ENCODE measurements at places on chromosomes 6 and 20. TPM values are rescaled to one million over a fixed set of nuclear protein-coding genes. Genes with fewer than 3 reads are reported as not detected.
A peak's percentile ranks its signal among the peaks of the same experiment; 100 is the strongest.

DNA sequence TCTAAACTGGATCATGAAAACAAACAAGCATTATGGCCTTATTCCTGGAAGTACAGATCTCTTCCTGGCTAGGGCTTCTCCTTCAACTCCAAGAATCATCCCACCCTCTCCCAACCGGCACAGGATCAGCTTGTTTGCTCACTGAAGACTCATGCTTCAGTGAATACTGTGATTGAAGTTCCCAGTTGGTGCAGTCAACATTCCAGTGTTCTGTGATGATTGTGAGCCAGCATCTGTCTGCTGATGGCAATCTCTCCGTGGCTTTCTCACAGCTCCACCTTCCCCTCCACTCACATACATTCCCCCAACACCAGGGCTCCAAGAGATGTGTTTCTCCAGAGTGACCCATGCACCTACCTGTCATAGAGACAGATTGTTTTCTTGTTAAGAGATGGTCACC, 421.3 kb upstream of the BTBD3 start:
- DNase-seq = no peak

GRCh38 chr6:62976566-62976965, 234.7 kb upstream of the FKBP1C start:
- no peak for DNase-seq

- DNase-seq = no peak
Observed at GRCh38 chr6:110714143-110714542, 101.1 kb downstream of the CDK19 start.

DNA sequence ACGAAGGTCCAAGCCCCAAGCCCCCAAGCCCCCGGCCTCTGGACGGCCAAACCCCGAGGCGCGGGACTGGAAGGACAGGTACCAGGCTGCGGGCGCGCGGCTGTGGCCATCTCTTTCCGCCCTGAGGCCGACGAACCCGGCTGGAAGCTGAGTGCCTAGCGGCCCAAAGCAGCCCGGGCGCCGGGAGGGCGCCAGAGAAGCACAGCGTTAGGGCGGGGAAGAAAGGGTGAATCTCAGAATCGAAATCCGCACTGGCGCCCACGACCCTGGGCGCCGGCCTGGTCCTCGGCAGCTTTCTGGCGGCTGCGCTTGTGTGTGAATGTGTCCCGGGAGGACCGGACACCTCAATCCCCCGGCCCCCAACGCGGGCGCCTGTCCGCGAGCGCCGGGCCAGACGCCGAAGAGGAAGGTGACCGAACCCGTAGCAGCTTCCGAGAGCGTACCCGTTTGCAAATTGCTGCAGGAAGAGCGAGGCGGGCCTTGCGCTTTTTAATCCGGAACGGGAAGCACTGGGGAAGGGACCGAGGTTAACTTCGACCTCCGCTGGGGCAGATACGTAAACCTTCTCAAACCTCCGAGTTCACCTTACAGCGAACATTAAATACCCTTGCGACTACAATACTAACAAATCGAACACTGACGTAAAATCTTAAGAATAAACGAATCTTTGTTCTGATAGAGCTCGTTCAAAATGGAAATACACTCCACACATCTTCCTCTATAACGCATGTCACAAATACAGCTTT, 2.9 kb downstream of the NRN1 start:
- DNase-seq = peak; percentile 71

HNF4A gene
- total RNA-seq = not detected

Data from activated naive CD8-positive, alpha-beta T cell treated with anti-CD3 and anti-CD28 coated beads, Interleukin-2, amount 10 ng/mL, durations not matched to agents 7 days and 5 days (primary cell).